Left renal cortex interstitium (tissue), 4 donors: ENCODE measurements at places on chromosomes 13 and 19. TPM values are rescaled to one million over a fixed set of nuclear protein-coding genes. Genes with fewer than 3 reads are reported as not detected.
A peak's percentile ranks its signal among the peaks of the same experiment; 100 is the strongest.

The NLRP11 gene
- 0.21 TPM for polyA plus RNA-seq

The FARP1 gene
- polyA plus RNA-seq: 222 TPM

The CLEC17A gene
- polyA plus RNA-seq: not detected

The SKA3 gene
- 15.1 TPM for polyA plus RNA-seq

The OR10H1 gene
- 0.05 TPM for polyA plus RNA-seq

The CGB1 gene
- not detected for polyA plus RNA-seq

The ZNF787 gene
- polyA plus RNA-seq: 18.1 TPM

The STARD13 gene
- 22.3 TPM for polyA plus RNA-seq

The NANOS3 gene
- 2.8 TPM for polyA plus RNA-seq

The C1QTNF9B gene
- polyA plus RNA-seq: 0.85 TPM

The BICRA gene
- 21.3 TPM for polyA plus RNA-seq

The MISP gene
- polyA plus RNA-seq: 9.3 TPM

DNA sequence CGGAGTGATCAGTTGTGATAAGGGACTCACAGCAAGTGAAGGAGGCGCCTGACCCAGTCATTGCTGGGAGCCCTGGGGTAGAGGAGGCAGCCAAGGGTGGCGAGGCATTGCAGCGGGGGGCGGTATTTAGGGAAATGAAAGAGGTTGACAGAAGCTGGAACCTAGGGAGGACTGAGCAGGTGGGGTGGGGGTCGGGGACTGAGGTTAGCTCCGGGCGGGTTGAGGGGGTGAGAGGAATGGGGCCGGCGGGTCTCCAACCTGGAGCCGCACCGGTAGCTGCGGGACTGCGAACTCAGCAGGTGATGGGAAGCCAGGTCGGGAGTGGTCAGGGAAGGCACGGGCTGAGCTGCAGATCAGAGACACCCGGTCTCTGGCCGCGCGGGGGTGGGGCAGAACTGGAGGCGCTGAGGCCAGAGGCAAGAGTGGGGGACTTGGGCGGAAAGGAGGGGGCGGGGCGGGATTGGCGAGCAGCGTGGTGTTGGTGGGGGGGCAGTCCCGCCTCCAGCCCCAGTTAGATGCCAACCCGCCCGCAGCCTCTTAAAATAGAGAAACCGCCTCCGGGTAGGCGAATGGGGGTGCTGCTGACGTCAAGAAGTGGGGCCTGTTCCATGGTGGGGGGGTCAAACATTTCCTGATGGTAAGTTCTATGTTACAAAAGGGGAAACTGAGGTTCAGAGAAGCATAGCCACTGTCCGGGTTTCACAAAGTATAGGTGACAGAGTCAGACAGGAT lies 1.5 kb downstream of the MAST3 start:
- DNase-seq: no peak

- no peak for DNase-seq
Observed at GRCh38 chr13:44768239-44768638, 192.1 kb upstream of the TSC22D1 start.

DNA sequence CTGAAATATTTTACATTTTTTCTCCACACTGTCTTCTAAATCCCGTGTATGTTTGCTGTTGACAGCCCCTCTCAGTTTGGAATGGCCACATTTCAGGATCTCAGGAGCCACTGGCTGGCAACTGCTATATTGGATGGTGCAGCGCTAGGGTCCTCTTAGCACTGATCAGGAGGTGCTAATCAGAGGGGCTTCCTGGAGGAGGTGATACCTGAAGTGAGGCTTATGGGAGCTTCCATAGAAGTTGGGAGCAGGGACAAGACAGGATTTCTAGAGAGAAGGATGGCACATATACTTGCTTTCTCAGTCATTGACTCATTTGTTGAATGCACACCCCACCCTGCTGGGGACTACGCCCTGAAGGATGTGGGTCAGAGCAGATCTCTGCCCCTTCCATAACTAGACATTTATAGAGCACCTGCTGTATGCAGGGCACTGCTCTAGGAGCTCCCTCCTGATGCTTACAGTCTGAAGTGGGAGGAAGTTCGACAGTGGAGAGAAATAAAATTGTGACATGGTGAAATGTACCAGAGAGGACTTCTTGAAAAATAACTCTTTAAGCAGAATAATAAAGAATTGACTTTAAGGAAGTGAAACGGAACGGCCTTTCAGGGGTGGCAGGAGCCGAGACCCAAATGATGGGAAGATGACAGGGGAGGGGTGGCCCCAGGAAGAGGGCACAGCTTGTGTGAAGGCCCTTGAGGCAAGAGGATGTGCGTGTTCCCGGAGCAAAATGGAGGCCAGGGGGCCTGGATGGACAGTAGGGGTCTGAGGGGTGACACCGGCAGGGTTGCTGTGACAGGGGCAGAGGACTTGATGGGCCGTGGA lies 13.1 kb downstream of the AP2A1 start:
- DNase-seq: no peak

DNA sequence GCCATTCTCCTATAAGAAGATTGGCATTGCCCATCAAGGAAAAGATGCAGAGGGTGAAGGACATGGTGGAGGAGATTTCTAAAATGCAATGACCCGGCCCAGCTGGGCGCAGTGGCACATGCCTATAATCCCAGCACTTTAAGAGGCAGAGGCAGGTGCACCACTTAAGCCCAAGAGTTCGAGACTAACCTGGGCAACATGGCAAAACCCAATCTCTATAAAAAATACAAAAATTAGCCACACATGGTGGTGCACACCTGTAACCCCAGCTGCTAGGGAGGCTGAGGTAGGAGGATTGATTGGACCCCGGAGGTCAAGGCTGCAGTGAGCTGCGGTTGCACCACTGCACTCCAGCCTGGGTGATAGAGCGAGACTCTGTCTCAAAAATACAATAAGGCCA lies 331.8 kb downstream of the FOXO1 start:
- DNase-seq: no peak

DNA sequence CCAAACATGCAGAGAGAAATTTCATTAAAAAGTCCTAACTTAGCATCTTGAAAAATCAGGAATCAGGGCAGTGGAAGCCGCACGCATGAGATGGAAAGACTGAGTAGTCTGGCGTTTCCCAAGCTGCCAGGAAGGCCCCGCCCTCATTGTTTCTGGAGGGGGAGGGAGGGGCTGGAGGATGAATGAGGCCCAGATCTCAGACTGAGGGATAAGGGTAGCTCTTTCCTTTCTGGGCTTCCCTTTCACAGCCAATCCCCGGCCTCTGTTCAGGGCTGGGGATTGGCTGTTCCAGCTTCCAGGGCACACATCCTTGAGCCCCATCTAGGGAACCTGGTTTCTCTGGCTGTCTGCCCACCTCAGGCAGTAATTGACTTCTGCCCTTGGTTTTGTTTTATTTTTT lies 7.3 kb downstream of the C19orf53 start:
- no peak for DNase-seq

DNA sequence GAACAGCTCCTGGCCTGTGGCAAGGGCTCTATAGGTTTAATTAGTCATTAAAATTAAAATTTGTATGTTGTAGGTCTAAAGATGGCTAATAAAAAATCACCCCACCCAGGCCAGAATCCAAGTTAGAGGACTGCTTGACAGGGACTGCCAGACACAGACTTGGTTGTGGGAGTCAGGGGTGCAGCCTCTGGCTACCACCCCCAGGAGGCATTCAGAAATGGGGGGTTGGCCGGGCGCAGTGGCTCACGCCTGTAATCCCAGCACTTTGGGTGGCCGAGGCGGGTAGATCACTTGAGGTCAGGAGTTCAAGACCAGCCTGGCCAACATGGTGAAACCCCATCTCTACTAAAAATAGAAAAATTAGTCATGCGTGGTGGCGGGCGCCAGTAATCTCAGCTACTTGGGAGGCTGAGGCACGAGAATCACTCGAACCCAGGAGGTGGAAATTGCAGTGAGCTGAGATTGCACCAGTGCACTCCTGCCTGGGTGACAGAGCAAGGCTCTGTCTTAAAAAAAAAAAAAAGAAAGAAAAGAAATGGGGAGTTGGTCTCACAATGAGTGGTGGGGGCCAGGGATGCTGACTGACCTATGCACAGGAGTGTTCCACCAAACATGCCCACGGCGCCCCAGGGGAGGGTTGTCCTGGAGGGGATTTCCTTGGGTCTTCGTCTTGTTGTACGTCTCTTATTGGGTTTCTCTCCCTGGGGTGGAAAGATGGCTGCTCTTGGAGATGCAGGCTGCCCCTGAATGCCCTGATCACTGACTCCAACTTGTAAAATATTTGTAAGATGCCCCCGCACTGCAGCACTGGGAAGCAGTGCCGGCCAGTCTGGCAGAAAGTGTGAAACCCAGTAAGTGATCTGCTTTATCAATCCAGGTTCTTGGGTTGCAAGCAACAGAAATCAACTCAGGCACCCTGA lies 68.8 kb downstream of the SIPA1L3 start:
- DNase-seq: no peak

DNA sequence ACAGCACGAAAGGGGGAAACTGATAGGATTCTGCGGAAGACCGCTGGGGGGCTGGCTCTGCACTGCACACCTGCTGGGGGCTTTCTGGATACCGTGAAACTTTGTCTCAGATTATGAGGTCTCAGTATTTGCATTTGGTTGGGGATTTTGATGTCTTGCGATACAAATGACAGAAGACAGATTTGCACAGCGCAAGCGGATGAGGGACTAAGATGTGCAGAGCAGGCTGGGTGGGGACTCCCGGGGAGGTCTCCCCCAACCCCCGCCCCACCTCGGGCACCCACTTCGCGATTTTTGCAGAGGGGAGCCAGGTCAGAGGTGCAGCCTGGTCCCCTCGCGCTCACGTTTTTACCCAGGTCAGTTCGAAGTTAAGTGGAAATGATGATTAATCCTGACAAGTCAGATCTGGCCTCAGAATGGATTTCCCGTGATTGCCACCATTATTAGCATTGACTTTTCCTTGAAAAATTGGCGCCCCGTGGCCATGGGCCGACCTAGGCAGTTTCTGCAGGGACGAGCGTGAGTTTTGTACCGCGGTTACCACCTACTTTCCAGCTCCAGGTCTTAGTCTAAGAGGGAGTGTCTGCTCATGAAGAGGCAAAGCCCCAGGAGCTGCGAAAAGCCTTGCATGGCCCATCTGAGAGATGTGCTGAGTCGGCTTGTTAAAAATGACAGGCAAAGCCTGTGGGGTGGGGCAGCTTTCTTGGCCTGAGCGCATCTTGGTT lies 1.3 kb upstream of the GJB2 start:
- no peak for DNase-seq

- no peak for DNase-seq
Observed at GRCh38 chr13:89746554-89746953, 1600.9 kb upstream of the MIR17HG start.

DNA sequence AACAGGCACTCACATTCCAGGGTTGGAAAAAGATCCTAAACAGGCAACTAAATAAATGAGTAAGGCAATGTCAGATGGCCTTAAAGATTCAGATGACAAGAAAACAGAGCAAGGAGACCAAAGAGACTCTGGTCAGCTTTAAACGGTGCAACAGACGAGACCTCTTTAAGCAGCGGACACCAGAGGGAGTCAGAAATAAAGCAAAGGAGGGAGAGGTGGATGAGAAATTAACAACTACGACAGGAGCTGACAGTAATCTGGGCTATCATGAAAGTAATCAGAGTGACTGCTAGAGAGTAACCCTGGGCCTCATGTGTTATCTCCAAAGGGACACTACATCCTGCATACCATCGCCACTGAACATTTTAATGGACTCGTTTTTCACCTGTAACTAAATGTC lies 1.1 kb downstream of the ZNF550 start:
- DNase-seq: no peak

DNA sequence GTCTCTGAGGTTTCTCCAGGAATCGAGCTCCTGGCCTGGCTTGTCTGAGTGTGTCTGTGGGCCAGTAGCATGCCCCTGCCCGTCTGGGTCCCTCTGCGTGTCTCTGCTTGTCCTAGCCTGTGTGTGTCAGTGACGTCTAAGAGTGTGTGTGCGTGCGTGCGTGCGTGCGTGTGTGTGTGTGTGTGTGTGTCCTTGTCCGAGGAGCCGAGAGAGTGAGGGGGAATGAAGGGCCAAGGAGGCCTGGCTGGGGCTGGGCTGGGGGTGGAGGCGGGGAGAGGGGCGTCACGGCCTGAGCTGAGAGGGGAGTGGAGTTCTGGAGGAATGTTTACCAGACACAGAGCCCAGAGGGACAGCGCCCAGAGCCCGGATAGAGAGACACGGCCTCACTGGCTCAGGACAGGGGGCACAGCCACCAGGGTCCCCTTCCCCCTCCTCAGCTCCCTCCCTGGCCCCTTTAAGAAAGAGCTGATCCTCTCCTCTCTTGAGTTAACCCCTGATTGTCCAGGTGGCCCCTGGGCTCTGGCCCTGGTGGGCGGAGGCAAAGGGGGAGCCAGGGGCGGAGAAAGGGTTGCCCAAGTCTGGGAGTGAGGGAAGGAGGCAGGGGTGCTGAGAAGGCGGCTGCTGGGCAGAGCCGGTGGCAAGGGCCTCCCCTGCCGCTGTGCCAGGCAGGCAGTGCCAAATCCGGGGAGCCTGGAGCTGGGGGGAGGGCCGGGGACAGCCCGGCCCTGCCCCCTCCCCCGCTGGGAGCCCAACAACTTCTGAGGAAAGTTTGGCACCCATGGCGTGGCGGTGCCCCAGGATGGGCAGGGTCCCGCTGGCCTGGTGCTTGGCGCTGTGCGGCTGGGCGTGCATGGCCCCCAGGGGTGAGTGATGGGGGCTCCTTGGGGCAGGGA lies at the start of gene AXL:
TSS of gene AXL (plus strand) at position 609 of the 893 bp plus-strand sequence. CDS start at position 779, 170 bp downstream.
- peak; percentile 52 for DNase-seq

DNA sequence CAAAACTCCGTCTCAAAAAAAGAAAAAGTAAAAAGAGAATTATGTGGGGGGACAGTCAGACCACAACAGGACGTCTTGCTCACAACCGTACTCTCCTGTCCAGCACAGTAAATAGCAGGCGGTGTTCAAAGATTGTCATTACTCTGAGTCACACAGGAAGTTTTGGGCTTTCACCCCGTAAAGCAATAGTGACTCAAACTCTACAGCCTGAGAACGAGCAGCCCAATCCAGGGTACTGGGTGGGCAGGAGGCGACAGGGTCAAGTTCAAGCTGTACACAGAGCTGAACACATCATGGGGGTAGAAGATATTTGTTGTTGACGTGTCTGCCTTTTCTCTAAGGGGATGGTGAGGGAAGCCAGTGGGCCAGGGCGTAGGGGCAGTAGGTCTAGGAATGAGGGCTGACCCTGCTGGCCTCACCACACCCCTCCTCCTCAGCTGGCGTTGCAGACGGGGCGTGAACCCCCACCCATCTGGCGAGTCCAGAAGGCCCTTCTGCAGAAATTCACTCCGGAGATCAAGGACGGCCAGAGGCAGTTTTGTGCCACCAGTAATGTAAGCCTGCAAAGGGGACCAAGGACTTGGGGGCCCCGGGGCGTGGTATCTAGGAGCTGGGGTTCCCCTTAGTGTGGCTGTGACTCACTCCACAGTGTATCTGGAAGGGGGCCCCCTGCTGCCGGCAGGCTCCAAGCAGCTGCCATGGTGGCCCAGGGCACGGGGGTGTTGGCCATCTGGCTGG lies 23.3 kb downstream of the PRR12 start:
- no peak for DNase-seq

GRCh38 chr13:112881656-112882554 lies 87.1 kb upstream of the MCF2L start:
- DNase-seq: no peak

DNA sequence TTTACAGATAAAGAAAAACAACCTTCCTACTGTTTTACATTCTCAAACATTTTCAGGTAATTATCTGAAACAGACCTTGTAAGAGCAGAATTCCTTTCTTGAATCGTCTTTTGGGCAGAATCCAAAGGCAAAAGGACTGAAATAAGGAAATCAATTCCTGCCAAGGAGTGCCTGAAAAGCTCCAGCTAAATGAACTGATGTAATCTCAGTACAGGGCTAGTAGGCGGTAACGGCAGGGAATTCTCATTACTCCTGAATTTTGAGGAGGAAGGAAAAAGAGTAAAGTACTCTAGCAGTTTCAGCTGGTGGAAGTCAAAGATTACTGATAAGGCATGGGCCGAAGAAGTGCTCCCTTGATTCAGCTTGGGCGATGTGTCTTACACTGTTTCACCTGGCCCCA lies 168.4 kb downstream of the PCDH9 start:
- DNase-seq: no peak

- DNase-seq: no peak
Observed at GRCh38 chr13:19984430-19985218, 26.1 kb downstream of the ZMYM2 start.

- DNase-seq: no peak
Observed at GRCh38 chr19:18999896-19000620, 33.3 kb downstream of the SUGP2 start.
